Effector memory CD8-positive, alpha-beta T cell (primary cell): ENCODE measurements at places on chromosomes 12 and 14.

DNA sequence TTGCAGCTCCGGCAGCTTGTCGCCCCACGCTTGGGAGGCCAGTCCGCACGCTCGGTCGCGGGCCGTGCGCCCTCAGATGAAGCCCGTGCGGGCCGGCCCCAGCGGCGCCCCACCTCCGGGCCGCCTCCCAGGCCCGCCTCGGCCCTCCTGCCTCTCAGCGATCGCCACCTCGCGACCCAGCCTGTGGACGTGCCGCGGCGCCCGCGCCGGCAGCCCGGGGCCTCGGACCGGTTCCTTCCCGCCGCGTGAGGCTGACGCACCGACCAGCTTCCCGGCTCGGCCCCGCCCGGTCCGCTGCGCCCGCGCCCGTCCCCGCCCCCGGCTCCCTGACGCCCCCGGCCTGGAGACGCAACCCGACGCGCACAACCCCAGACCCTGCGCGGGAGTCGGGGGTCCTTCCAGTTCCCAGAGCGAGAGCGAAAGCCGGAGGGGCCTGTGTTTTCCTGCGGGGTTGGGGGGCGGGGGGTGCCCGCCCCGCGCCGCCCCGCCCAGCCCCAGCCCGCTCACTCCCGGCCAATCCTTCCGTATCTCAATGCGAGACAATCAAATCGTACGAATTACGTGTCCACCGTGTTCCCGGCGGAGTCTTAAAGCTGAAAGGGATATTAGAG lies at the start of gene ERO1A:
Gene ERO1A (minus strand): TSS at position 78 of the 611 bp plus-strand sequence. CDS start 77 bp downstream, at position 1.
- peak within 1 kb of the TSS; percentile 87 for H3K4me3 ChIP-seq
- no peaks in the 10 kb centered on the region for H3K27me3 ChIP-seq
- peak within 1 kb of the TSS; percentile 81 for H3K27ac ChIP-seq
- H3K4me1 ChIP-seq: peaks cover 29% of the 10 kb centered on the region

- no peak for DNase-seq
- no peak overlapping the region for H3K4me3 ChIP-seq
- no peaks in the 10 kb centered on the region for H3K4me1 ChIP-seq
- H3K27ac ChIP-seq: no peak overlapping the region
- peaks cover 12% of the 10 kb centered on the region for H3K36me3 ChIP-seq
Observed at GRCh38 chr12:122563361-122563760, 36.3 kb downstream of the KNTC1 start.

DNA sequence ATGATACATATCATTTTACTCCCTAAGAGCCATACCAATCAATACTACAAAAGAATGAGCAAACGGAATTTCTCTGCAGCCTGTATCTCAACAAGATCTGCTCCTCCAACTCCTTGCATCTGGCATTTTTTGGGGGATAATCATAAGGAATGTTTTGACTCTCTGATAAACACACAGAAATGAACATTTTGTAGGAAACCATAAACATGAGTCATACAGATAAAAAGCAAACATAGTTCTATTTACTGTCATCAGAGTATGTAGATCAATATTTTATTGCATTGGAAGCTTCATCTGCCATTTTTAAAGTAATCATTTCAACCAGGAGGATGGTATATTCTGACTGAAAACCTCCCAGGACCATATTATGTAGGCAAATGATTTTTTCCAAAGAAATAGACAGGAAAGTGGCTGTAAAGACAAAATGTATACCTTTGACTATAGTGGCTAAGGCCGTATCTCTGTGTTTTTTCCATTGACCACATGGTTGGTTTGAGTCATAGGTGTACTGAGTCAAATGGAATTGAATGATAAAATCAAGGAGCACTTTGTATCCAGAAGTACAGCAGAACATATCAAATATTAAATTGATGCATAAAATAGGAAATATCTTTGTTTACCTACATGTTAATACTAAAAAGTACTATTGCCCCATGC lies 32.4 kb upstream of the CD69 start:
- DNase-seq: no peak
- H3K27ac ChIP-seq: no peak overlapping the region
- H3K36me3 ChIP-seq: no peaks in the 10 kb centered on the region
- peak overlapping the region; percentile 65 for H3K4me3 ChIP-seq

DNA sequence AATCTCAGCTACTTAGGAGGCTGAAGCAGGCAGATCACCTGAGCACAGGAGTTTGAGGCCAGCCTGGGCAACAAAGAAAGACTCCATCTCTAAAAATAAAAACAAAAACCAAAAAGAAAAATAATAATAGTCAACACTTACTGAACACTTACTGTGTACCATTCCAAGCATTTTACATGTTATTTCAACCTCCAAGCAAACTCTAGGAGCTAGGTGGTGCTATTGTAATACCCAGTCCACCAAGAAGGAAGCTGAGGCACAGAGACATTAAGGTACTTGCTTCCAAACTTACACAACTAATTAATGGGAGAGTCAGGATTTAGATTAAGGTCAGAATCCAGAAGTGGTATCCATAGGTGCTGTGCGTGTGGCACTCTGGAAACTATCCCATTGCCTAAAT lies 13.7 kb upstream of the OR6J1 start:
- H3K4me3 ChIP-seq: no peak overlapping the region
- H3K27ac ChIP-seq: no peak overlapping the region
- H3K27me3 ChIP-seq: no peaks in the 10 kb centered on the region
- no peaks in the 10 kb centered on the region for H3K36me3 ChIP-seq
- no peaks in the 10 kb centered on the region for H3K4me1 ChIP-seq

- H3K27ac ChIP-seq: no peak overlapping the region
- no peak overlapping the region for H3K4me3 ChIP-seq
- no peaks in the 10 kb centered on the region for H3K36me3 ChIP-seq
- no peaks in the 10 kb centered on the region for H3K4me1 ChIP-seq
- peaks cover 27% of the 10 kb centered on the region for H3K27me3 ChIP-seq
Observed at GRCh38 chr12:67048371-67048770, 220.8 kb upstream of the CAND1 start.

- no peaks in the 10 kb centered on the region for H3K4me1 ChIP-seq
- no peak overlapping the region for H3K27ac ChIP-seq
- H3K36me3 ChIP-seq: no peaks in the 10 kb centered on the region
- H3K27me3 ChIP-seq: peaks cover 11% of the 10 kb centered on the region
- DNase-seq: no peak
Observed at GRCh38 chr12:75853626-75854025, 177.9 kb downstream of the PHLDA1 start.

GRCh38 chr12:50313256-50313931 lies 30.1 kb upstream of the LIMA1 start:
- no peak for DNase-seq
- no peak overlapping the region for H3K4me3 ChIP-seq
- H3K27ac ChIP-seq: peak overlapping the region; percentile 60
- H3K36me3 ChIP-seq: no peaks in the 10 kb centered on the region
- no peaks in the 10 kb centered on the region for H3K4me1 ChIP-seq
- H3K27me3 ChIP-seq: no peaks in the 10 kb centered on the region

- no peaks in the 10 kb centered on the region for H3K4me1 ChIP-seq
- no peak for DNase-seq
- no peak overlapping the region for H3K27ac ChIP-seq
- H3K4me3 ChIP-seq: no peak overlapping the region
Observed at GRCh38 chr12:101050631-101051030, 159.4 kb downstream of the SLC5A8 start.

GRCh38 chr14:58808828-58809227 lies 171.1 kb downstream of the DACT1 start:
- H3K4me1 ChIP-seq: no peaks in the 10 kb centered on the region
- H3K36me3 ChIP-seq: no peaks in the 10 kb centered on the region
- no peak overlapping the region for H3K4me3 ChIP-seq
- H3K27ac ChIP-seq: no peak overlapping the region
- no peaks in the 10 kb centered on the region for H3K27me3 ChIP-seq

DNA sequence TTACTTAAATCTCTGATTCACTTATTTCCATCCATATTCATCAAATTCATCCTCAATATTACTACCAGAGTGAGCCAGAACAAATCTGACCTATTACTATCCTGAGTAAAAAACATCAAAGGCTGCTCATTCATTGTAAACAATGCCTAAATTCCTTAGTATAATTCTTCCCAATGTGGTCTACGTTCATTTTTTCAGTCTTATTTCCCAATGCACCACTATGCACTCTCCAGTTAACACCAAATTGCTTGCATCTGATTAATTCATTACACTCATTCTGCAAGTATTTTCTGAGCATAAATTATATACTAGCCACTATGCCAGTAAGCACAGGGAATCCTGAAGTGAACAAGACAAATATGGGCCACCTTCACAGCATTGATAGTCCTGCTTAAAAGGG lies 110.0 kb downstream of the EPS8 start:
- peaks cover 2% of the 10 kb centered on the region for H3K27me3 ChIP-seq
- H3K4me1 ChIP-seq: no peaks in the 10 kb centered on the region
- H3K36me3 ChIP-seq: no peaks in the 10 kb centered on the region
- DNase-seq: no peak

- H3K4me1 ChIP-seq: no peaks in the 10 kb centered on the region
- DNase-seq: no peak
- no peak overlapping the region for H3K27ac ChIP-seq
- no peaks in the 10 kb centered on the region for H3K36me3 ChIP-seq
Observed at GRCh38 chr12:119868992-119869391, 8.1 kb downstream of the CIT start.

DNA sequence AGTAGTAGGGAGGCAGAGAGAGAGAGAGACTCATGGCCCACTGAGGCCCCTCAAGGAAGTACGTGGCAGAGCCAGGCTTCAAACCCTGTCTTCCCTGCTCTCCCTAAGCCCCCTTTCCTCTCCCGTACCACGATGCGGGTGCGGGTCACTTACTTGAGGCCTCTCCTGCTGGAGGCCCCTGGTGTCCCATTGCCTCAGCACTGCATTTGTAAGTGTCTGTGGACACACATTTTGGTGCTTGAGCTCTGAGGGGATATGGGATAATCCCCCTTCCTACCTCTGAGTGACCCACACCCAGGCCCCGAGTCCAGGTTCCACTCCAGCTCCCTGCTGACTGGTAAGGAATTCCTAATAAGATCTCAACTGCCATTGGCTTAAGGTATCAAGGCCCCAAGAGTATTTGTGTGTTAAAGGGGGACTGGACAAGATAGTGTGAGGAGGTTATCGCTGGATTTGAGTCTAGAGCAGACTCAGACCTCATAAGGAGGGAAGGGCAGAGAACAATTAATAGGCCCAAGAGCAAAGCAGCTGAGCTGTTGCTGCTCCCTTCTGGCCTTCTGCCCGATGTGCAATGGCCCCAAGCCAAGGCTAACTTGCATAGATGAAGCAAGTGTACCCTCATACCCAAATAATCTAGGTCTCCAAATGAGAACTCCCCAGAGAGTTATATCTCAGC lies 71.9 kb downstream of the CRACR2A start:
- no peak overlapping the region for H3K4me3 ChIP-seq
- H3K27ac ChIP-seq: no peak overlapping the region
- H3K36me3 ChIP-seq: peaks cover 17% of the 10 kb centered on the region
- no peaks in the 10 kb centered on the region for H3K27me3 ChIP-seq
- no peaks in the 10 kb centered on the region for H3K4me1 ChIP-seq
- DNase-seq: no peak

GRCh38 chr12:101813117-101813516 lies 17.6 kb downstream of the GNPTAB start:
- H3K4me3 ChIP-seq: no peak overlapping the region
- H3K36me3 ChIP-seq: peaks cover 2% of the 10 kb centered on the region
- no peak for DNase-seq
- no peak overlapping the region for H3K27ac ChIP-seq
- peaks cover 47% of the 10 kb centered on the region for H3K4me1 ChIP-seq

DNA sequence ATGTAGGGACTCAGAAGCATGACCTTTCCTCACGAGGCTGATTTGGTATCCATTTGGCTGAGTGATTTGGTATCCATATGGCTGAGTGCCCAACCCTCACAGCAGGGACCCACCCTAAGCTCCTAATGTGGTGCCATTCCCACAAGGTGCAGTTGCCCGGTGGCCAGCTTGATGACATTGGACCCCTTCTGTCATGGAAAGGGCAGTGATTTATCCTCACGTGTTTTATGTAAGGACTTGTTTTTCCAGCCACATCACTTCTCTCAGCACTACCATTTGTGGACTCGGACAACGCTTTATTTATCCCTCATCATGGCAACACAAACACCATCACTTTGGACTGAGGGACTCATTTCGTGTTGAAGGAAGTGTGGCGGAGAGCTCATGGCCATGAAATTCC lies 8.5 kb upstream of the CDC42BPB start:
- H3K36me3 ChIP-seq: no peaks in the 10 kb centered on the region
- DNase-seq: no peak
- H3K4me3 ChIP-seq: no peak overlapping the region
- no peak overlapping the region for H3K27ac ChIP-seq
- H3K27me3 ChIP-seq: peaks cover 28% of the 10 kb centered on the region
- H3K4me1 ChIP-seq: peaks cover 3% of the 10 kb centered on the region

- no peaks in the 10 kb centered on the region for H3K27me3 ChIP-seq
- H3K27ac ChIP-seq: no peak overlapping the region
- no peak for DNase-seq
- H3K36me3 ChIP-seq: no peaks in the 10 kb centered on the region
Observed at GRCh38 chr14:47008732-47009131, 357.2 kb upstream of the RPL10L start.

- no peaks in the 10 kb centered on the region for H3K4me1 ChIP-seq
- H3K4me3 ChIP-seq: no peak overlapping the region
- peaks cover 82% of the 10 kb centered on the region for H3K27me3 ChIP-seq
- H3K36me3 ChIP-seq: no peaks in the 10 kb centered on the region
- no peak overlapping the region for H3K27ac ChIP-seq
Observed at GRCh38 chr12:113744802-113745395, 221.2 kb downstream of the RBM19 start.

GRCh38 chr12:21718944-21719650 lies 55.4 kb downstream of the KCNJ8 start:
- H3K36me3 ChIP-seq: no peaks in the 10 kb centered on the region
- no peak for DNase-seq
- H3K27ac ChIP-seq: no peak overlapping the region
- H3K27me3 ChIP-seq: peaks cover 5% of the 10 kb centered on the region

DNA sequence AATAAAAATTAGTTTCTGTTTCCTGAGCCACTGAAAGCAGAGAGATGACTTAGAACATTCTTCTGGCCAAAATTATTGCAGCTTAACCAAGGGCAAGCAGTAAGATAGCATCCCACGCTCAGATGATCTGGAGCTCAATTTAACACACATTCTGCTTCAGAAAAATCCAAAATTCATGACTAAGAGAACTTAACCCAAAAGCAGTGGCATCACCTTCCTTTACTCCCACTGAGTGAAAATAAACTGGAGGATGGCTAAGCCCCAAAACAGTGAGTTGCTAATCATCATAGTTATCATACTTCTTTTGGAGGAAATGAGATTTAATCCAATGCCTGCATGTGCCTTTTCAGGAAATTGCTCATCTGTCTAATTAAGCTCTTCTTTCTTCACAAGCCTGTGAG lies 195.4 kb downstream of the DUSP6 start:
- H3K27me3 ChIP-seq: no peaks in the 10 kb centered on the region
- H3K27ac ChIP-seq: no peak overlapping the region
- DNase-seq: no peak
- no peaks in the 10 kb centered on the region for H3K36me3 ChIP-seq
- no peaks in the 10 kb centered on the region for H3K4me1 ChIP-seq
- H3K4me3 ChIP-seq: no peak overlapping the region

GRCh38 chr12:54024581-54025305 lies 3.5 kb upstream of the HOXC6 start:
- H3K36me3 ChIP-seq: no peaks in the 10 kb centered on the region
- no peak overlapping the region for H3K4me3 ChIP-seq
- DNase-seq: no peak
- H3K27me3 ChIP-seq: peaks cover 91% of the 10 kb centered on the region
